ENCODE measurements at places on chromosomes 5 and 9. TPM values are rescaled to one million over a fixed set of nuclear protein-coding genes. Genes with fewer than 3 reads are reported as not detected.

Gene BBLN
- polyA plus RNA-seq, result 191 TPM

Gene HTR4
- not detected for polyA plus RNA-seq

Gene CTSL
- polyA plus RNA-seq, result 111 TPM

Gene ARHGAP26
- polyA plus RNA-seq, result 0.40 TPM

Gene DMRT2
- not detected for polyA plus RNA-seq

Gene PPP3R2
- polyA plus RNA-seq, result not detected

Gene SH3GL2
- not detected for polyA plus RNA-seq

Gene F2R
- polyA plus RNA-seq, result 17.1 TPM

Gene SAXO1
- not detected for polyA plus RNA-seq
